Suprapubic skin (tissue), 4 donors: ENCODE measurements at places on chromosomes 16 and 17. TPM values are rescaled to one million over a fixed set of nuclear protein-coding genes. Genes with fewer than 3 reads are reported as not detected.

The PRM1 gene
- not detected for total RNA-seq

The AOC2 gene
- 1.7 TPM for total RNA-seq

The CDRT4 gene
- total RNA-seq: 23.8 TPM

The KRT15 gene
- 1,067 TPM for total RNA-seq

The SMIM5 gene
- 11.8 TPM for total RNA-seq

The RGS11 gene
- total RNA-seq: 0.30 TPM

The NFATC2IP gene
- 28.4 TPM for total RNA-seq

The SYT17 gene
- total RNA-seq: 5.1 TPM

The ENPP7 gene
- total RNA-seq: not detected

The SCPEP1 gene
- total RNA-seq: 90.2 TPM

The SLC16A5 gene
- 93.3 TPM for total RNA-seq

The ITGB3 gene
- 2.7 TPM for total RNA-seq

The NPEPPS gene
- total RNA-seq: 96.8 TPM

The KRTAP3-2 gene
- not detected for total RNA-seq

The PRDM7 gene
- not detected for total RNA-seq

The GGNBP2 gene
- 56.2 TPM for total RNA-seq

The GGA3 gene
- total RNA-seq: 40.7 TPM

The DNAH9 gene
- total RNA-seq: 3.0 TPM

The ZNF287 gene
- 11.7 TPM for total RNA-seq

The HEXD gene
- 84.6 TPM for total RNA-seq

The CLEC19A gene
- not detected for total RNA-seq

The WNT3 gene
- total RNA-seq: 50.2 TPM

The TPSAB1 gene
- total RNA-seq: 36.8 TPM

The CETP gene
- 1.7 TPM for total RNA-seq

The SCIMP gene
- total RNA-seq: not detected

The XYLT1 gene
- total RNA-seq: 30.6 TPM

The SPECC1 gene
- total RNA-seq: 12.2 TPM

The NAGLU gene
- total RNA-seq: 32.4 TPM

The AGRP gene
- not detected for total RNA-seq
